ENCODE measurements at places on chromosomes 5 and 9.
A peak's percentile ranks its signal among the peaks of the same experiment; 100 is the strongest.

- DNase-seq, result no peak
Measured at GRCh38 chr9:33703430-33704102, 91.8 kb upstream of the PRSS3 start.

- peak; percentile 90 for DNase-seq
Measured at GRCh38 chr9:81032030-81032572, 657.2 kb downstream of the TLE1 start.

DNA sequence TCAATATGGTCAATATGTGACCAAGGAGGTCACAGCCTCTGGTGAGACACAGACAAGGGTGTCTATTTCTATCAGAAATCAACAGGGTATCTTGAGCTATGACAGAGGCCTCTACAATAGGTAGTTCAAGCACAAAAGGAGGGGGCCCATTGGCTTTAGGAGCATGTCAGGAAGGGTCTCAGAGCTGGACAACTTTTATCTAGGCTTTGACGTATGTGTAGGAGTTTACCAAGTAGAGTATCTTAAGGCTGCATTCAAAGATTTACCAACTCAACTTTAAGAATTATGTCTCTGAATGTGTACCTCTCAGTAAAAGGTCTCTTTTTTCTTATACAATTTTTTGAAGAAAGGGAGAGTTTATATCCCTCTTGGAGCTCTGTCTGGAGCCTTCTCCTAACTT is 297.2 kb downstream of the NSG2 start:
- no peak for DNase-seq

- DNase-seq, result peak; percentile 97
Measured at GRCh38 chr9:88980740-88981203, 10.5 kb upstream of the S1PR3 start.

- peak; percentile 27 for DNase-seq
Measured at GRCh38 chr5:71475788-71476384, 20.4 kb downstream of the BDP1 start.

GRCh38 chr9:72980600-72981265 is 27.9 kb upstream of the ALDH1A1 start:
- no peak for DNase-seq

GRCh38 chr9:36748322-36748899 is 175.7 kb downstream of the MELK start:
- DNase-seq, result peak; percentile 62

- DNase-seq, result no peak
Measured at GRCh38 chr5:17463653-17464052, 34.4 kb upstream of the TAF11L2 start.

DNA sequence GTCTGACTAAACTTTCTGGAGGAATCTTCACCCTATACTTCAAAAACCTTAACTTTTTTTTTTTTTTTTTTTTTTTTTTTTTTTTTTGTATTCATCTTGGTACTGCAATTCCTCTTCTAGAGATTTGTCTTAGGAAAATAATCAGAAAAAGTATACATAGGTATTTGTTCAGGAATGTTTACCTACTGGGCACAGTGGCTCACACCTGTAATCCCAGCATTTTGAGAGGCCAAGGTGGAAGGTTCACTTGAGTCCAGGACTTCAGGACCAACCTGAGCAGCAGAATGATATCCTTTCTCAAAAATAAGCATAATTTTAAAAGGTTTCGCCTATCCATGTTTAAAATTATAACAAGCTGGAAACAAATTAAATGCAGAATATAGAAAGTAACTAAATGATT is 33.3 kb upstream of the NREP start:
- no peak for DNase-seq

- no peak for DNase-seq
Measured at GRCh38 chr5:36605241-36605640, 1.2 kb upstream of the SLC1A3 start.

DNA sequence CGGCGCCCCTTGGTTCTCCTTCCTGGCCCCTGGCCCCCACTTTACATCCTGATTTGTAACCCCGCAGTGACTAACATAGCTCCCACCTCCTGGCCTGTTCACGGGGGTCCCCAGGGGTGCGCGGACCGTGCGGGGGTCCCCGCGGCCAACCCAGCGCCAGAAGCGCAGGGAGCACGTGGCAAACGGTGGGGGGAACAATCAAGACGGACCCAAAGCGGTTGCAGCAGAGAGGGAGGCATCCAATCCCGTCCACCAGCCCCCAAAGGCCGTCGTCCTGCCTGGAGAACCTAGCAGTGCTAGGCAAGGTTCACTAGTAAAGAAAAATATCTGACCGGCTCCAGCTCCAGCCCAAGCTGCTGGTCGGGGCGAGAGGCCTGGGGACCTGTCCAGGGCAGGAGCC is 201.5 kb downstream of the AUH start:
- DNase-seq, result no peak

- no peak for DNase-seq
Measured at GRCh38 chr9:134268747-134269146, 57.5 kb upstream of the RXRA start.

- DNase-seq, result peak; percentile 82
Measured at GRCh38 chr5:134525683-134526482, 413 bp downstream of the JADE2 start.

- DNase-seq, result no peak
Measured at GRCh38 chr9:14209399-14210345, 104.3 kb downstream of the NFIB start.

- DNase-seq, result peak; percentile 92
Measured at GRCh38 chr9:110626101-110626829, 42.3 kb upstream of the MUSK start.

GRCh38 chr9:89273528-89274279 is 37.3 kb upstream of the CKS2 start:
- DNase-seq, result no peak

- DNase-seq, result peak; percentile 52
Measured at GRCh38 chr9:99239341-99240060, 17.4 kb downstream of the SEC61B start.

- DNase-seq, result peak; percentile 75
Measured at GRCh38 chr9:129752900-129753729, at the start of gene PTGES. Gene PTGES (minus strand): TSS chr9:129753042. CDS start chr9:129753012, 30 bp downstream.

DNA sequence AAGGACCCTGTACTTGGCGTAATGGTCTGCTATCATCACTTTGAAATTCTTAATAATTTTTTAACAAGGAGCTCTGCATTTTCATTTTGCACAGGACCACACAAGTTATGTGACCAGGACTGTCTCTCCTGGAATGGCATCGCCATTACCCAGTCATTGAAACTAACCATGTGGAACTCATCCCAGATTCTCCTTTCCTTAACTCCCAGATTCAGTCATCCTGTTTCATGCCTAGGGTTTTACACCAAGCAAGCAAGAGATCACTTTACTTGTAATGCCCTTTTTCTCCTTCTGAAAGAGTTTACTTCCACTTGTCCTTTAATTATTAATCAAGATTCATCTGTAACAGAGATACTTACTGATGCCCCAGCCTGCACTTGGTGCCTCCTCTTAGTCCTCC is 12.0 kb downstream of the FRMD3 start:
- DNase-seq, result no peak

GRCh38 chr5:73299665-73300336 is 126.8 kb downstream of the TMEM174 start:
- no peak for DNase-seq

DNA sequence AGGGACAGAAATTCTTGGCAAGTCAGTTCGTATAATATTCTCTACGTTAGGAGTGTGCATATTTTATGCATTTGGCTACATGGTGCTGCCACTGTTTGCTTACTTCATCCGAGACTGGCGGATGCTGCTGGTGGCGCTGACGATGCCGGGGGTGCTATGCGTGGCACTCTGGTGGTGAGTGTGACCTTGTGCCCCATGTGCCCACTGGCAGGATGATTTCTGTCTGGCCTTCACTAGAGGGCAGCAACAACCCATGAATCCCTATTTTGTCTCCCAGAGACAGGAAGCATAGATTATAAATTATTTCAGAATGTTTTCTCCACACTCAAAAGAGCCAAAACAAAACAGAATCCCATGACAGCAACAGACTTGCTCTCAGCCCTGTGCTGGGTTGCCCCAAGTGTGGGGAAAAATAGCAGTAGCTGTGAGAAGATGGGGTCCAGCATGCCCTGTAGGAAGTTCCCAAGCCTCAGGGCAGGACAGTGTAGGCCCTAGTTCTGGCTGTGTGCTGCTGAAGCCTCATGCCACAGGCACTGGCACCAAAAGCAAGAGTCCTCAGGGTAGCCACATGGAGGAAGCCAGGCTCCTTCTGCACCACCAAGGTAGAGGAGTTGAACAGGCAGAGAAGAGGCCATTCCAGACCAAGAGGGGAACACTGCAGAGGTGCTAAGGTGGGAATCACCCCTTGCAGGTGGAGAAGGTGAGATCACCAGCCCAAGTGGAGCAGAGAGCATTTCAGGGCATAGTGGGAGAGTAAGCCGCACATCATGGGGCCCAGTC is 16.0 kb downstream of the SLC22A5 start:
- peak; percentile 78 for DNase-seq

GRCh38 chr5:43304525-43304924 is 8.7 kb downstream of the HMGCS1 start:
- peak; percentile 50 for DNase-seq

DNA sequence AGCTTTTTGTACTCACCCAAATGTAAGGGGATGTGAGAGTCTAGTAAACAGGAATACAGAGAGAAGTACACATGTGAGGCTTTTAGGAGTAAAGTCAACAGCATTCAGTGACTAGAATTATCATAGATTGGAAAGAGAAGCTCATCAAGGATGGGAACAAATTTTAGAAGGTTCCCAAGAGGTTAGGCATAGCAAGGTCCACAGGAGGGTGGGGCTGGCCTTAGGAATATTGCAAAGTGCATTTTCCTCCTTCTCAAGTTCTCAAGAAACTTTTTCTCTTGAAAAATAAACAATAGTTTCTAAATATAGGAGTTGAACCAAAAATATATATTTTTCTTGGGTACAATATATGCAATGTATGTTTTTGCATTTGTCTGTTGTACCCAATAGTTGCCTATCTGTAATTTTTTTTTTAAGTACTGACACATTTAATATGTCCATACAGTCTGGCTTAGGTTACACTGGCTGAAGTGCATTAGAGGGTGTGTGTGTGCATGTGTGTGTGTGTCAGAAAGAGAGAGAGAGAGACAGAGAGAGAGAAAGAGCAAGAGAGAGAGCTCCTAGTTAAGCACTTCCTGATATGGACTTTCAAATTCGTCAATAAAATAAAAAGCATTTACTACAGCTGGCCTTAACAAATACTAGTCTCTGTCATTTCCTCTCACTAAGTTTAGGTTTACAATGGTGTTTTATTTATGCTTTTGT is 62.2 kb downstream of the SNX18 start:
- peak; percentile 14 for DNase-seq

GRCh38 chr9:136206602-136207275 is 1.8 kb upstream of the LHX3 start:
- DNase-seq, result no peak

- DNase-seq, result no peak
Measured at GRCh38 chr9:133738640-133739225, 581 bp upstream of the SARDH start.

DNA sequence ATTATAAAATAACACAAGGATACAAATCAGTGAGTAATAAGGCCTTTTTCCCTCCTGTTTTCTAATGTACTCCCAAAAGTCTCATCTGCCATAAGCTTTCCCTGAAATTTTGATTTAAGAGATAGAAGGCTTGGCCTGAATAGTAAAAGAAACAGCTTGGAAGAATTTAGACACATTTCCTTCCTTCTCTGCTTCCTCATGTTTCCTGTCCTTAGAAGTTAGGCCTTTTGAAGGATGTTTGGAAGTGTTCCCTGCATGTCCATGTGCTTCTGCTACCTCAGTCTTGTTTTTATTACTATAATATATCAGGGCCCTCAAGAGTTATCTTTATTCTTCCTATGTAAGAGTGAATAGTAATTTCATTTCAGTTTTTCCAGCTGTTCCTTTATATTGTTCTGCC is 242.7 kb downstream of the DEPDC1B start:
- peak; percentile 29 for DNase-seq

GRCh38 chr5:127386557-127386956 is 96.0 kb downstream of the MEGF10 start:
- DNase-seq, result no peak

- peak; percentile 63 for DNase-seq
Measured at GRCh38 chr9:69549310-69550202, 122.6 kb downstream of the APBA1 start.
